ENCODE measurements at places on chromosomes 11 and 22.

DNA sequence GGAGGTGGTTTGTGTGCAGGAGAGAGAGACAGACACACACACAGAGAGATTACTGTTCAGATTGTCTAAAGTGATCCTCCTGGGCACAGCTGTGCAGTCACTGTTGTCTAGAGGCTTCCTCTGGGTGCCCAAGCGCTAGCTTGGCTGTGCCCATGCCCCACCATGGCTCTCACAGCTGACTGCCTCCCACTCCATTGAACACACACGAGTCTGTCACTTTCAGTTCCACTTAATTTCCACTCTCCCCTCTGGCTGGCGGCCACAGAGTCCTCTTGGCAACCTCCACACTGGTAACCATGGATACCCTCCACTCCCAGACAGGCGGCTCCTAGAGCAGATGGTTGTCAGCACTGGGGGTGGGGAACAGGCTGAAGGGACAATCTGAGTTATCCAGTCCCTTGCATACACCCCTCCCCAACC lies 29.1 kb downstream of the MAP6 start:
- peak; percentile 21 for DNase-seq

DNA sequence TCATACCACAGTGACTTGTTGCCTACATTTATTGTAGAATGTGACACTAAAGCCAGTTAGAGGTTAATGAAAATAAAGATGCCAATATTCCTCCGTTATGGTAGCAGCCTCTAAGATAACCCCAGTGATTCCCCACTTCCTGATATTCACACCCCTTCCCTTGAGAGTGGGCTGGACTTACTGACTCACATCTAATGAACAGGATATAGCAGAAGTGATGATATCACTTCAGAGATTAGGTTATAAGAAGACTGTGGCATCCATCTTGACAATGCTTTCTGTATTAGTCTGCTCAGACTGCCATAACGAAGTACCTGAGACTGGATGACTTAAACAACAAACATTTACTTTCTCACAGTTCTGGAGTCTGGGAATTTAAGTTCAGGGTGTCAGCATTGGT lies 149.6 kb upstream of the MTNR1B start:
- no peak for DNase-seq

DNA sequence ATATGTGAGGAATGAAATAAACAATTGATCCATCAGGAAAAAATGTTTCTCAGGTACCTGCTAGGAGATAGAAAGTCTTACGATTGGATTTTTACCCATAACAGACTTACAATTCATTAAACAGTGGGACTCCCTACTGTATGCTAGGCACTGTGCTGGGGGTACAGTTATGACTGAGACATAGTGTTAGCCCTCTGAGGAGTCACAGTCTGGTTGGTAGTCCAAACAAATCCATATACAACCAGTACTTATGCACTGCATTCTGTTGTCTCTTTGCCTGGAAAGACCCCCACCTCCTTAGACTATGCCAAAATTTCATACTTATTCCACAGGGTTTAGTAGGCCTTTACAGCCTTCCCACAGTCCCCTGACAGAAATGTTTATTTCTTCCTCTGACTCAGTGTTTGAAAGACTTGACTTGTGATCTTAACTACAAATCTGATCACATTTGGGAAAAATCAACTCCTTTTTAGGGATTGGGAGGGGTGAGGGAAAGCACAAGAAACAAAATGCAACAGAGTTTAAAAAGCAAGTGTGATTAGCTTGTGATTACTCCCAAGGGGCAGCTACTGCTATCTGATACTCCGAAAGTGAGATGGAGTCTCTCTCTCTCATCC lies 69.4 kb upstream of the HORMAD2 start:
- DNase-seq: no peak

DNA sequence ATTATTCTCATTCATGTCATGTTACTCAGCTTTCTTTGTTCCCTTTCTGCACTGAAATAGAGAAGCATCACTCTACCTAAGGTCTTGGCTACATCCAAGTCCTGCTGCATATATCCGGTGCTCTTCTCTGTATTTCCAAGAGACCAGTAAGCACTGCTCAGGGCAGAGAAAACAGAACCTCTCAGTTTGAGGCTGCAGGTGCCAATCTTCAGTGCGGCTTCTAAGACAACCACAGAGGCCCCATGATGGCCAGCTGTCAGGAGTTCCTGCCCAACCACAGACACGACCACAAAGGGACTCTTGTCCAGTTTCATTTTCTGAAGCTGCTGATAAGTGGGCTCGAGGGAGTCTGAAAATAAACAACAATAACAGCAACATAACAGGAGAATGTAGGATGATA lies 378.4 kb upstream of the PITPNB start:
- no peak for DNase-seq

- DNase-seq: no peak
These were observed 21.3 kb downstream of the SGSM1 start for GRCh38 chr22:24827296-24827695.

DNA sequence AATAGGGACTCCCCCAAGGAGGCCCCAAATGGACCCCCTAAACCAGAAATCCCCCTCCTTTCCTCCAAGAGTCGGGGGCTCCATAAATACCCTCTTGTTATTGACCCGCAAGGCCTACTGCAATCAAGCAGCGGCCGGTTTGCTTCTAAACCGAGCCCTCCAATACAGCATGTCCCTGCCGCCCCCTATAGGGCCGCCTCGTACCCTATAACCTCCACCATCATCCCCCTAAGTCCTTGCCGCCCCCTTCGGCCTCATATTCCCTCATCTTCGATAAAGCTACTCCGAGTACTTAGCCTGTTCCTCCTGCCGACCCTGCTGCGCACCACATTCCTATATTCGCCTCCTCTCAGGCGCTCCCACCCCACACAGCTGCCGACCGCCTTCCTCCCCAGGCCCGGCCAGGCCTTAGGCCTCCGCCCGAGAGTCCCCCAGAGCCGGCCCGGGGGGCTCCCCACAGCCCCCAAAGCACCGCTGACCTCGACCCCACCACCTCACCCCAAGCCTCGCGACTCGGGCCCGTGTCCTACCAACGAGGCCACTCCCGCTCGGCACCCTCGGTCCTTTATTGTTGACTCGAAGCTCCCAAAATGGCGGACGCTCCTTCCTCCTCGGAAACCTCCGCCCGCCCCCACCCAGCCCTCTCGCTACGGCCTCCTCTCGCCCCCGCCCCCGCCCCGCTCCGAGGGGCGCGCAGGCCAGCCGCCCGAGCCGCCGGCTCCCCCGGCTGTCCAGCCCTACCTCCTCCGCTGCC lies 430 bp downstream of the DDX6 start:
- peak; percentile 74 for DNase-seq

- no peak for DNase-seq
These were observed 390.3 kb downstream of the SHANK2 start for GRCh38 chr11:70862093-70862492.

GRCh38 chr11:132335311-132335710 lies 964.9 kb downstream of the NTM start:
- no peak for DNase-seq

- no peak for DNase-seq
These were observed 24.2 kb upstream of the OSBPL5 start for GRCh38 chr11:3189196-3189843.

- no peak for DNase-seq
These were observed 80.8 kb downstream of the SGSM3 start for GRCh38 chr22:40451210-40451609.

GRCh38 chr11:12090061-12090591 lies 20.3 kb upstream of the MICAL2 start:
- DNase-seq: no peak

DNA sequence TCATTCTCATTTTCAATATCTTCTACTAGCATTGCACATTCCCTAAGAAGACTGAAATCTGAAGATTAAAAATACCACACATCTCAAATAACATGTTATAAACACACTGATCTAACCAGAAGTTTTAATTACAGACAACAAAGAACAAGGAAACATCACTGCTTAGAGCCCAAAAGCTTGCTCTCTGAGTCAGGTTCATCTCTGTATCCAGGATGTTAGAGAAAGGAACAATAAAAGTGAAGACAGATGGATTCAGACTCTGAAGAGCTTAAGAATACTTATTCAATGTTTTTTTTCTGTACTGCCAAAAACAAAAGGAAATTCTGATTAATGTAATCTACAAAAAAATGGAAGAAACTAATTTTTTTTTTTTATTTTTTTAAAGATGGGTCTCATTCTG lies 16.5 kb downstream of the RDX start:
- DNase-seq: no peak

GRCh38 chr11:128511712-128512111 lies 75.6 kb downstream of the ETS1 start:
- DNase-seq: no peak

Data from activated B cell treated with CpG ODN at 0.5 μM for 24 hours (primary cell).